HCT116 (cell line): ENCODE measurements at places on chromosomes 2 and 18. TPM values are rescaled to one million over a fixed set of nuclear protein-coding genes. Genes with fewer than 3 reads are reported as not detected.

ABCG8 gene
- total RNA-seq: 0.05 TPM

DNA sequence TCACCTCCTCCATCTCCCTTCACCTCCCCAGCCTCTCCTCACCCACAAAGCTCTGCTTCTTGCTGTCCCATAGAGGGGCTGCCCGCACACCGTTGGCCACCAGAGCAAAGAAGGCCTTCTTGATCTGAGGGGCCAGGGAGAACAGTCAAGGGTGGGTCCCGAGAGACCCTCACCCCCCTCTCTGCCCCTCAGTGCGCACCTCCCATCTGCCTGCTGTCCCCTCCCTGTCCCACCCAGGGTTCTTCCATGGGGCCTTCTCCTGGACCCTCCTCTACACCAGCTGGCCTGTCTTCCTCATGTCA is 3.2 kb downstream of the PRKAG3 start:
- no peak for DNase-seq

DNA sequence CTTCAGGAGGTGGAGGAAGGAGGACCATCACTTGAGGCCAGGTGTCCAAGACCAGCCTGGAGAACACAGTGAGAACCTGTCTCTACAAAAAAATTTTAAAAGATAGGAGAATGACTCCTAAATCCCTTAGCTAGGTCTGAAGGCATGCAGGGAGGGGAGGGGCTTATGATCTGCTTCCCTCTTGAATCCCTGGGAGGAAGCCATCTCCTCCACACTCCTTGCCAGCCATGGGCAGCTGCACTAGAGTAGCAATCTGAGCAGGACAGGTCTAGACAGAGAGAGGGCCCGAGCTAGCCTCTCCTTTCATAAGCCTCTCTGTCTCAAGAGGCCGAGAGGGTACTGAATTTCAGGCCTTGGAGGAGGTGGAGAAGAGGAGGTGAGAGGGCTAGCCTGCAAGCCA is 42.5 kb downstream of the DAPL1 start:
- no peak for DNase-seq

- DNase-seq: no peak
Measured at GRCh38 chr18:78703291-78703690, 276.3 kb upstream of the SALL3 start.
